ENCODE measurements at places on chromosomes 6 and 20.

DNA sequence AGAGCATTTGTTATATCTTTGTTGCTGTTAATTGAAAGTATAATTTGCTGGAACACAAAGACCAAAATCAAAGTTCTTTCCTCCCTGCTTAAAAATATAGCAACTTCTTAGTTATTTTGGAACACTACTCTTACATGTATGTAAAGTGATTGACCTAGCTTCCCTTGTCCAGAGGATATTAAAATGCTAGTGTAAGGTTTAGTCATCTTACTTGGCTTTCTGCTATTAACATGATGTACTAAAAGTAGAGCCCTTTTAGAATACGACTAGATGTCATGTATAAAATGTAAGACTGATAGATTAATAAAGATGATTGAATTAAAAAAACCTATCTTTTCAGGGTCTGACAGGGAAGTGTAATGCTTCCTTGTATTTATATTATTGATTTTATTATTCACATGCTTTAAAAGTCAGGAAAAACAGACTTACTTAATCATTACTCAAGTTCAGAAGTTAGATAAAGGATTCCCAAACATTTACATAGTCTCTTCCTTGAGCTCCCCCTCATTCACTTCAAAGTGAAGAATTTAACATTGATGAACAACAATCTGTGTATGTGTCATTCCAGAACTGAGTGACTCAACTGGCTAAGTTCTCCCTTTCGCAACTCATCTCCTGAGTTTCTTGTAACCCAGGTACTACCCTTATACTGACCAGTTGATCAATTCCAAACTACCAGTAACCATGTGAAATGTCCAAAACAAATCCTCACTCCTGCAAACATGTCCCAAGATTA is 50.9 kb downstream of the BTBD9 start:
- DNase-seq = no peak

DNA sequence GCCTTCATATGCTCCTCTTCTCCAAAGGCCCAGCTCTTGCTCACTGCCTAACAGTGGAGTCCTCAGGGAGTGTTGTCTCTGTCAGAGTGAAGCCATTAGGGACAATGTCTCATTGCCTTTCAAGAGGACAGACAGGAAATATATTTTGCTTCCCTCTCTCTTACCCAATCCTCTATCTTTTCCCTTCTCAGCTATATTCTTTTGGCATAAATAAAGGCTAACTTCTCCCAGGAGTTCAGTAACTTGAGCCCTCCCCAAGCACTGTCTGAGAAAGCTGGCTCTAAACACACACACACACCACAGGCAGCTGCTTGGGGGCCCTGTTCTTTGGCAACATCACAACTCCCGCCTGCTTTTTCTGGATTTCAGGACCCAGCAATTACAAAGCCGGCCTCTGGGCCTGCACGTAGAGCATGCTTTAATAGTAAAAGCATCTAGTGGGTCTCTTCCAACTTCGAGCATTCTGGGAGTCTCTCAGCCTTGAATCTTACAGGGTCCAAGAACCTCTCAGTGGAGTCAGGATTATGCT is 34.7 kb upstream of the LAMA4 start:
- no peak for DNase-seq

- no peak for DNase-seq
Observed at GRCh38 chr6:47729019-47729418, 30.6 kb downstream of the ADGRF4 start.

GRCh38 chr6:305371-306206 is 13.3 kb downstream of the DUSP22 start:
- DNase-seq = no peak

- DNase-seq = no peak
Observed at GRCh38 chr6:101294676-101295075, 98.8 kb upstream of the GRIK2 start.

- no peak for DNase-seq
Observed at GRCh38 chr6:19805129-19805481, 32.1 kb upstream of the ID4 start.
